Renal cortex interstitium (tissue), 15 donors: ENCODE measurements at places on chromosomes 1 and 21. TPM values are rescaled to one million over a fixed set of nuclear protein-coding genes. Genes with fewer than 3 reads are reported as not detected.

Gene LCE6A
- not detected for polyA plus RNA-seq

Gene PALMD
- polyA plus RNA-seq, result 2.6 TPM

Gene MEX3A
- polyA plus RNA-seq, result 54.4 TPM

Gene METTL13
- polyA plus RNA-seq, result 38.9 TPM

Gene C8B
- polyA plus RNA-seq, result not detected
